WTC11 (cell line): ENCODE measurements at places on chromosomes 5 and 9.

GRCh38 chr5:142842994-142843905 is 73.1 kb downstream of the ARHGAP26 start:
- DNase-seq = no peak

DNA sequence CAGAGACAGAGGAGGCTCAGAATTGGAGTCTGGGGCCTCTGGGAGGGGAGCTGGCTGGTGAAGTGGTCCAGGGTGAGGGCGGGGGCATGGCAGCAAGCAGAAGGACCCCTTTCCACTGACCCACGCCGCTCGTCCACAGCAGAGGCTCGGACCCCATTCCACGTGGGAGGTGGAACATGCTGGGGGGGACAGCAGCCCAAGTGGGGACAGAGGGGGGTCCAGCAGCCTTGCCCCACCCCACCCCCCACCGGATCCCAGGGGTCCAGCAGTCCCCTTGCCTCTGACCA is 25.4 kb upstream of the NKD2 start:
- DNase-seq = no peak

GRCh38 chr5:174155706-174156105 is 110.2 kb downstream of the NSG2 start:
- no peak for DNase-seq

GRCh38 chr5:113379936-113380806 is 54.6 kb downstream of the TSSK1B start:
- no peak for DNase-seq

DNA sequence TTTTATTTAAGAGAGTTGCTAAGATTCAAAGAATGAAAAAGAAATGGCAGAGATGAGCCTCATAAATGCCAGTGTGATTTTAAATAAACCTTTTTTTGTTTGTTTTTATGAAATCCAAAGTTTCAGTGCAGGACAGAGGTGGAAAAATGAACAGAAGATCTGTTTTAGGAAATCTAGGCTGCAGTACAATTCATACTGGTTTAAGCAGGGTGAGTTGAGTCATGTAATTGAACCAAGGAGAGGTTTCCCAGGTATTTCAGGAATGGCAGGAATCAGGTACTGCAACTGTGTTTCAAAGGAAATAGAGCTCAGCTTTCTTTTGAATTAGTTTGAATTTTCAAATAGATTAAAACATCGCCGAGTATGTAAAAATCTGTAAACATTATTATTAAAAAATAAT is 3.0 kb upstream of the ANKRD31 start:
- DNase-seq = no peak

DNA sequence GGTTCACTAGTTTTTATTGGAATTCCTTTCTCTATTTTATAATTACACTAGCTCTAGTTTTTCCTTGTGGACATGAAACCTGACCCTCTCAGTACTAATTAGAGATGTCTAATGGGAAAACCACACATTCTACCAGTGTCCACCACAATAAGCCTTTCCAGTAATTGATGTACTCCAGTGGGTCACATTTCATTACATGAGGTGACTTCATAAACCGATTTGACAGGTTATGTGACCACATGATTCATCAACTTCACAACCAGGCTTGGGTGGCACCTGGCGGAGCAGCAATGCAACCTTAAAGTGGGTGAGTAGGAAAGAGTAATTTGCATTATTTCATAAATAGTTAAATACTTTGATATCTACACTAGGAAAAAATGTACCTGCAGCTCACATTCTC is 284.2 kb upstream of the ADAMTS16 start:
- no peak for DNase-seq

DNA sequence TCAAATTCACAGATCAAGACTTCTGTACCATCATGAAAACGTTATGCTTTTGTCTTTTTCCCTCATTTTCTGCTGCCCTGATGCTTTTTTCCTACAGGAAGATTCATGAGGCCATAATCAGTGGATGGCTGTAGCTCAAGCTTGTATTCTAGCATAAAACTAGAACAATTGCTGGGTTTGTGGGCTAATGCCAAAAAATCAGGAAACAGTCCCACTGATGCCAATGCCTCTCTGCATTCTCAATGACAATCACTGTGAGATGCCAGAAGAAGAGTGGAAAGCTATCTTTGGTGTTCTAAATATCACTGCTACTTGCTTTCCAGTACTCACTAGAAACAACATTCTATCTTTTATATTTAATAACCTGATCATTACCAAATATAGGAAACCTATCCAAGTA is 33.3 kb upstream of the FAM170A start:
- no peak for DNase-seq

DNA sequence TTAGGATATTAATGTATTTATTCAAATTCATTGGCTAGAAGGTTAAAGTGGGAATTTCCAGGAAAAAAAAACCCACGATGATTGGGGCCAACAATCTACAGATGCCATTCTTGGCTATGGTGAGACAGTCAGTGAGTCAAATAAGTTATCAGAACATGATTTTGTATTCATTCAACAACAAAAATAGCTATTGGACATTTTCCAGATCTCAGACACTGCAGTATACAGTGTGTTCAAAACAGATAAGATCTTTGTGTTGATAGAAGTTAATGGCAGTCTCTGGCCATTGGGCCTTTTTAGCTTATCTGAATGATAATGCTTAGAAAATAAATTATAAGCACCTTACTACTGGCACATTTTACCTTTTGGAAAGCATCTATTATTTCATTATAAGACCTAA is 547.7 kb downstream of the MAT2B start:
- no peak for DNase-seq

DNA sequence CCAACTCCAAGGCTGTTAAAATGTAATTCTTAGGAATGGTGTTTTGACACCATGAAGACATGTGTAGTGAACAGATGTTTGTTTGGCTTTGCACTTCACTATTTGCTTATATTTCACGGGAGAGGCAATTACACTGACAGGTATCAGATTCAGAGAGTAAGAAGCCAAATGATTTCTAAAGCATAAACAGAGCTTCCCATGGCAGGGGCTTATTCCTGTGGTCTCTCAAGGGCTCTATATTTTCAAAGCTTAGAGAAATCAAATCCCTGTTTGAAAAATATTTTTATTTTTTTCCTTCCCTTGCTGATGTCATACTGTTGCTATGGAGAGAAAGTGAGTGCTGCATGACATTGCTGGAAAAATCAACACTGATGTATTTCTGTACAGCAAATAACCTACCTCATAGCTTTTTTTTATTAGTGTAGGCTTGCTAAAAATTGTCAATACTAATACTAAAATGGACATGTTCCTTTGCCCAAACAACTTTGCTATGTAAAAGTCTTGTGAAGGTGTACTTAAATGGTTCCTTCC is 161.4 kb downstream of the GIN1 start:
- no peak for DNase-seq

DNA sequence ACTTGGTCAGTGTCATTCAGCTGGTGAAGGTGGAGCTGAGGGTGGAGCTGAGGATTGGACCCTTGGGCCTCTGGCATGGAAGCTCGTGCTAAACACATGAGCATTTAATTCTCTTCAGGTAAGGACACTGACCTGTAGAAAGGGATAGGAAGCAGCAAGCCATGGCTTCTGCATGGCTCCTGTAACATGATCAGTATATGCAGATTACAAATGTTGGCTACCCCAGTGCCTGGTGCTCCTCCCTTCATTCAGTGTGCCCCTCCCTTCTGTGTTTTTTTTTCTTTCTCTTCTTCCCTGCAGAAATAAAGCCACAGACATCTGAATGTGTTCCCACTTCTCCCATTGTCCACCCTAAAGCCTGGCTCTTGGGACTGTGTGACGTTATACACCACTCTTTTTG is 52.9 kb downstream of the ARHGAP26 start:
- DNase-seq = no peak

GRCh38 chr9:126563556-126563955 is 50.2 kb upstream of the LMX1B start:
- DNase-seq = no peak

GRCh38 chr9:93600504-93600903 is 24.1 kb downstream of the PHF2 start:
- no peak for DNase-seq

- no peak for DNase-seq
Measured at GRCh38 chr9:87035879-87036278, 88.6 kb upstream of the GAS1 start.

DNA sequence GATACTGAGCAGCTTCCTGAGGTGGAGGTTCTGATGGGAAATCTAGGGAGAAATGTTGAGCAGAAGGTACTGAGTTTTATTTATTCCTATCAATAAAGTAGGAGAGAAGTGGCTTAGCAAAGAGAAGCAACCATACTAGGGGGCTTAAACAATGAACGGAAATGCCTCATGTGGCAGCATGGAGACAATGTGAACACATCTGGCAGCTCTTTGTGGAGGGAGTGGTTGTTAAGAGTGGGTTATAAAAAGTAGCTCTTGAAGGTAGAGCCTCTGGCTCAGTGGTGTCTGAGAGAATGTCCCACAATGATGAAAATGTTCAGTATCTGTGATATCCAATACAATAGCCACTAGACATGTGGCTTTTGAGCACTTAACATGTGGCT is 52.7 kb upstream of the EQTN start:
- no peak for DNase-seq

DNA sequence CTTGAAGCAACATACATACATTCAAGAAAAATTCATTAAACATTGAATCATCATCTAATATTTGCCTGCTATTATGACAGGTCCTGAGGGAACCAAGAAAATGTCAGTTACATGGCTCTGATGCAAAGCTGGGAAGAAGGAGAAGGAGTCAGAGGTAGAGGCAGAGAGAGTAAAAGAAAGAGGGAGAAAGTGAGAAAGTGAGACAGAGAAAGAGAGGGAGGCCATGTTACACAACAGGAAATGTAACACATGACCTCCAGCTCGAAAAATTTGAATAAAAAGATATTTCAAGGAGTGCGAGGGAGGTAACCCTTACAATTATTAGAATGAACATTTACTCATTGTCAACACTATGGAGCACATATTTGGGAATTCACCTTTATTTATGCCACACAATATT is 189.7 kb downstream of the PDE4D start:
- DNase-seq = no peak

GRCh38 chr9:36211510-36211909 is 20.8 kb downstream of the CLTA start:
- DNase-seq = no peak

GRCh38 chr5:2106721-2107120 is 224.0 kb upstream of the IRX4 start:
- no peak for DNase-seq

GRCh38 chr9:98964911-98965336 is 21.2 kb downstream of the COL15A1 start:
- no peak for DNase-seq
